Activated naive CD4-positive, alpha-beta T cell treated with anti-CD3 and anti-CD28 coated beads for 36 hours (primary cell): ENCODE measurements at places on chromosomes 2 and 18. TPM values are rescaled to one million over a fixed set of nuclear protein-coding genes. Genes with fewer than 3 reads are reported as not detected.

Gene NR4A2
- 29.7 TPM for total RNA-seq

Gene IL18RAP
- total RNA-seq: 15.1 TPM

Gene GAL3ST2
- total RNA-seq: not detected

Gene TWSG1
- 5.6 TPM for total RNA-seq

DNA sequence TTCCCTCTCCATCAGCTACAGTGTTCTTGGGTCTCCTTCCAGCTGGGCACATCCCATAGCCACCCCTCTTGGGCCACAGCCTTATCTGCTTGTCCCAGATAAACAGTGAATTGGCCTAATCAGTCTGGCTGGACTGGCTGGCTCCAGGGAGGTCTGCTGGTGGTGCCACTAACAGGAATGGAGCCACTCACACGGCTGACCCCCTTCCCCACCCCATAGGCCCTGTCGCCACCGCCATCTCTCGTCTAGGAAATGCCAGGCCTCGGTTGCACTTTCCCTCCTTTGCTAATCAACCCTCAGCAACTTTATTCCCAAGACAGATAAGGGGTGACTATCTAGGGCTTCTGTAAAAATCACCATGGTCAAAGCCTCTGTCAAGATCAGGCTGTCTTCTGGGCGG, 23.0 kb upstream of the TNP1 start:
- no peak overlapping the region for H3K27ac ChIP-seq
- no peaks in the 10 kb centered on the region for H3K27me3 ChIP-seq
- peaks cover 11% of the 10 kb centered on the region for H3K4me1 ChIP-seq
- no peak overlapping the region for H3K4me3 ChIP-seq
- no peak for DNase-seq

DNA sequence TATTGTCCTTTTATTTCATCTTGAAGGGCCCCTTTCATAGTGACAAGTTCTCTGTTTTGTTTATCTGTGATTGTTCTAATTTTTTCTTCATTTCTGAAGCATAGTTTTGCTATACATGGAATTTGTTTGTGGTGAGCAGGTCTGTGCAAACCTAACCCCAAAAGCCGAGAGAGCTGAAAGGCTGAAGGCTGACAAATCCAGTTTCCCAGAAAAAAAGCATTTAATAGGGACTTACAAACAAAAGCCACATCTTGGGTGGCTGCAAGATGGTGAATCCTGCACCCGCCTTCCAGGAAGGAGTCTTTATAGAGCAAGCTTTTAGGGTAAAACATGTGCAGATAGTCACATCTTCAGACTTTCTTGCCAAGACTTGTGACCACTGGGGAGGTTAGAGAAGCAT, 473.4 kb upstream of the TRIB2 start:
- DNase-seq: no peak
- no peaks in the 10 kb centered on the region for H3K27me3 ChIP-seq
- H3K4me1 ChIP-seq: no peaks in the 10 kb centered on the region
- H3K27ac ChIP-seq: no peak overlapping the region

DNA sequence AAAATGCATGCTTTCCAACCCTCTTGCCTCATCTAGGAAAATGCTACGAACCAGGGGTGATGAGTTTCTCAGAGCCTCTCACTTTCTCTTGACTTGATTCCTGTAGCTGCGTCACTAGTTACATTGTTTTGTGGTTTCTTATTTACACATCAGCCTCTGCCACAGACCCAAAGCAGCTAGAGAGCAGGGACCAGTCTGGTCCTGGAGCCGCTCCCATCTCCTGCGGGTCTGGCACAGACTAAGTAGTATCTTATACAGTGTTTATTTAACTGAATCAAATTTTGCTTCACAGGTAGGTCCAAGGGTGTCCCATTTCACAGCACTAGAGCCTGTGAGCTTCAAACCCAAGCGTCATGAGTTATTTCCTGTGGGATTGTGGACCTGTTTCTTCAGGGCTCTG, 310.5 kb downstream of the MYCN start:
- no peak for DNase-seq
- no peaks in the 10 kb centered on the region for H3K4me1 ChIP-seq

GRCh38 chr2:76075126-76075525, 364.4 kb upstream of the GCFC2 start:
- no peaks in the 10 kb centered on the region for H3K4me1 ChIP-seq
- no peak for DNase-seq
- H3K4me3 ChIP-seq: no peak overlapping the region
- H3K36me3 ChIP-seq: no peaks in the 10 kb centered on the region
- no peaks in the 10 kb centered on the region for H3K27me3 ChIP-seq

- no peaks in the 10 kb centered on the region for H3K4me1 ChIP-seq
- H3K4me3 ChIP-seq: no peak overlapping the region
- H3K36me3 ChIP-seq: peaks cover 4% of the 10 kb centered on the region
- no peak overlapping the region for H3K27ac ChIP-seq
These were observed 22.8 kb upstream of the ADNP2 start for GRCh38 chr18:80086281-80086680.

DNA sequence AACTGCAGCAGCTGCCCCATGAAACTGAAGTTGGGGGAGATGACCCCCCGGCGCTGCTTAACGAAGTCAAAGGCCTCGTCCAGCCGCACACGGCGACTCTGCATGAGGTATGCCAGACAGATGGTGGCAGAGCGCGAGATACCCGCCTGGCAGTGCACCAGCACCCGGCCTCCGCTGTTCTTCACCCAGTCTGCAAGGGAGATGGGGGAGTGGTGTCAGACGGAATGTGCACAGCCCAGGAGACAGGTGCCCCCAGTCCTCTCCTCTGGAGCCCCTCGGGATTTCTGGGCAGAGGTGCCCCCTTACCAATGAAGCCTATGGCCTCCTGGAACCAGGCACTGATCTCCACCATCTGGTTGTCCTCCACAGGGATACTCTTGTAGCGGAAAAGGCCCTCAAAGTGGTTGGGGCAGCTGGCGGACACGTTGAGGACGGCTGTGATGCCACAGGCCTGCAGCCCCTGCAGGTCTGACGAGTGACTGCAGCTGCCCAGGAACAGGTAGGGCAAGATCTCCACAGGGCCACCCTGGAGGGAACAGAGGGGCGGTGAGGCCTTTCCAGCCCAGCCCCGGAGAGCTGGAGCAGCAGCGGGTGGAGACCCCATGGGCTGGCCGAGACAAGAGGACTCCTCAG, 1.3 kb downstream of the DUSP2 start:
- peaks cover 48% of the 10 kb centered on the region for H3K4me1 ChIP-seq
- H3K4me3 ChIP-seq: peak overlapping the region; percentile 96
- H3K27ac ChIP-seq: peak overlapping the region; percentile 96
- no peaks in the 10 kb centered on the region for H3K27me3 ChIP-seq
- H3K36me3 ChIP-seq: peaks cover 38% of the 10 kb centered on the region

DNA sequence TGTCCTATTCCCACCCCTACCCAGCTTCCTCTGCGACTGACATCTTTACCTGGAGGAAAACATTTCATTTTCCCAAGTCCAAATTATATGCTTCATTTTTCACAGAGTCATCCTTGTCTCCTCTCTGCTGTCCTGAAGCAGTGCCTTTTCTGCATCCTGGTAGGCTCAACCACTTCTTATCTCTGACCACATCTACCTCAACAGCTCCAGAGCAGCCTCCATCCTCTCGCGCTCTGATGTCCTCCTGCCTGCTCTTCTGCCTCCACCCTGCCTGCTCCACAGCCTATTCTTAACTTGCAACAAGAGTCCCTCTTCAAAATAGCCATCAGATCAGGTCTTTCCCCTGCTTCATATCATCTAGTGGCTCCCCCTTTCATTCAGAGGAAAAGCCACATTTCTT, 457.1 kb downstream of the PARD3B start:
- H3K27ac ChIP-seq: no peak overlapping the region
- H3K4me1 ChIP-seq: peaks cover 24% of the 10 kb centered on the region
- H3K4me3 ChIP-seq: no peak overlapping the region
